ENCODE measurements at places on chromosomes 1 and 21.
A peak's percentile ranks its signal among the peaks of the same experiment; 100 is the strongest.

- DNase-seq: peak; percentile 97
Measured at GRCh38 chr1:248873409-248873992, 14.6 kb upstream of the ZNF692 start.

DNA sequence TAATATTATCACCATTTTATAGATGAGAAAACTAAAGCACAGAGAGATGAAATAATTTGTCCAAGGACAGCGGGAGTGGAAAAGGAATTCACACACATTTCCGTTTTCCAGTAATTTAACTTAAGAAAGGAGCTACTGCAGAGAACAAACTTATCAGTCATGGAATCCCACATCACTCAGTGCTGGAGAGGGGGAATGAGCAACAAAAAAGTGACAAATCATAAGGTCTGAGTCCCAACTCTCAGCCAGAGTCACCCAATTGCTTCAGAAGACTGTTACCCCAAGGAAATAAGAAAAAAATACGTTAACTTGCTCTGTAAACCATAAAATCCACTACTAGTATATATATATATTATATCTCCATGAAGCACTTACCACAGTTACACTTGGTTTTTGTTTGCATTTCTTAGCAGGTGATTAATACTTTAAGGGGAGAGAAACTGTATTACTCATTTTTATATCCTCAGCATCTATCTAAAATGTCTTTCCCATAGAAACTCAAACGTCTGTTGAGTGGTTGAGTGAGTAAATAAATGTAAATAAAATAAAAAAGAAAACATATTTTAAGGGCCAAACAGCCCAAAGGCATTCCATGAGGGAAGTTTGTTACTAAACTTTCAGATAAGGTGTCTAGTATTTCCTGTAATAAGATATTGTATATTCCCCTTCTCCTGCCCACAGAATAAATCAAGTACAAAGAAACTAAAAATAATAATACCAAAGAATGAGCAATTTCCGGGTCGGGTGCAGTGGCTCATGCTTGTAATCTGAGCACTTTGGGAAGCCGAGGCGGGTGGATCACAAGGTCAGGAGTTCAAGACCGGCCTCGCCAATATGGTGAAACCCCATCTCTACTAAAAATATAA is 76.8 kb downstream of the SLC45A1 start:
- DNase-seq: no peak

DNA sequence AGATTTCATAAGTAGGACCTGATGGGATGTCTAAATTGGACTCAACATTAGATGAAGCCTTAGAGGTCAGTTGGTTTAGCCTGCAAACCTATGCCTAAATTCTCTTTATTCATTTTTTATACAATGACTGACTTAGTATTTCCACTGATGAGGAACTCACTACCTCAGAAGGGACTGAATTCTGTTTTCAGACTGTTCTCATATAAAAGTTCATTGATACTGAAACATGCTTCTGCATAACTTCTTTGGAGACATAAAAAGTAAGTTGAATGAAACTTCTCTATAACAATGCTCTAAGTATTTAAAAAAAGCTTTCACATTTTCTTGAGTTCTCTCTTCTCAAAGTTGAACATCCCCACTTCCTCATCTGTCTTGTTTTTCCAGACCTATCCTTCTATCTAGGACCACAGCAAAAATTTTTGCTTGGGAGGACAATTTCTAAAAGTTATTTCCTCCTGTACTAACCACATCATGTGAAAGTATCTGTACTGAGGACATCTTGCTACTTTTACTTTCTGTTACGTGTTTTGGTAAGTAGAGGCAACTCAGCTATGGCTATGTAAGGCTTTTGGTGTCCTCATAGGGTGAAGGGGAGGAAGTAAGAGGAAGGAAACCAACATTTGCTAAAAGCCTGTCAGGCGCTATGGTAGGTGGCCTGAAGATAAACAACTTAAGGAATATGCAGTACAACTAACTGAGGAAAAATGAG is 64.1 kb downstream of the USP24 start:
- DNase-seq: no peak

- DNase-seq: no peak
Measured at GRCh38 chr21:14538483-14538882, 7.6 kb downstream of the SAMSN1 start.

GRCh38 chr1:31939484-31940329 is 1.5 kb upstream of the PTP4A2 start:
- peak; percentile 23 for DNase-seq

- DNase-seq: no peak
Measured at GRCh38 chr21:35275776-35276175, 226.7 kb upstream of the RUNX1 start.

DNA sequence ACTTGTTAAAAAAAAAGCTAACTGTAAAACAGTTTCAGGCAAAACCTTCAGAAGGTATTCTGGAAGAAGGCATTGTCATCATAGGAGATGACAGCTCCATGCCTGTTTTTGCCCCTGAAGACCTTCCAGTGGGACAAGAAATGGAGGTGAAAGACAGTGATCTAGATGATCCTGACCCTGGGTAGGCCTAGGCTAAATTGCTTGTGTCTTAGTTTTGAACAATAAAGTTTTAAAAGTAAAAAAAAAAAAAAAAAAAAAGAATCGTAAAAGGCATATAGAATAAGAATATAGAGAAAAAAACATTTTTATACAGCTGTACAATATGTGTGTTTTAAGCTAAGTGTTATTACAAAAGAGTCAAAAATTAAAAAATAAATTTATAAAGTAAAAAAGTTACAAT is 106.6 kb upstream of the PLXNA2 start:
- DNase-seq: no peak

GRCh38 chr1:204511366-204511765 is 4.8 kb upstream of the MDM4 start:
- no peak for DNase-seq

DNA sequence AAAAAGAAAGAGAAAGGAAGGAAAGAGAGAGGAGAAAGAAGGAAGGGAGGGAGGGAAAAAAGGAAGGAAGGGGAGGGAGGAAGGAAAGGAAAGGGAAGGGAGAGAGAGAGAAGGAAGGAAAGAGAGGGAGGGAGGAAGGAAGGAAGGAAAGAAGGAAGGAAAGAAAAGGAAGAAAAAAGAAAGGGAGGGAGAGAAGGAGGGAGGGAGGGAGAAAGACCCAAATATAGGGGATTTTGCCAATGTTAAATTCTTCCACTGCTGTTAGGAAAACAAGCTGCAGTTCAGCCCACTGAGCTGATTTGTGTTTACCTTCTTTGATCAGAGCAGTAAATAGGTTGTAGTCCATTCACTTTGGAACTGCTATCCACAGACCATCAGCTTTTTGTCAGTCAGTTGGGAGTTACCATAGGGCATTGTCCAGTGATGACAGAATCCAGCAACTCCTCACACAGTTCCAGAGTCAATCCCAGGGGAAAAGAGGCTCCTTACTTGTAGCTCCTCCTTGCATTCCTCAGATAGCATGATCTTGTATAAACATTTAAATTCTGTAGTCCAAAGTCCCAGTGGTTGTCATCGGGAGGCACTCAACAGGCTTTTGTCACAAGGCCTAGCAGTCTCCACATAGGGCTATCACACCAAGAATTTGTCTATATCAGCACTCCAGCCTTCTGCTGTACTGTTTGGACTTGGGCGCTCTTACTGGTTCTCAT is 13.5 kb upstream of the PPP1R8 start:
- DNase-seq: no peak

GRCh38 chr21:31489014-31489413 is 145.0 kb upstream of the TIAM1 start:
- no peak for DNase-seq

DNA sequence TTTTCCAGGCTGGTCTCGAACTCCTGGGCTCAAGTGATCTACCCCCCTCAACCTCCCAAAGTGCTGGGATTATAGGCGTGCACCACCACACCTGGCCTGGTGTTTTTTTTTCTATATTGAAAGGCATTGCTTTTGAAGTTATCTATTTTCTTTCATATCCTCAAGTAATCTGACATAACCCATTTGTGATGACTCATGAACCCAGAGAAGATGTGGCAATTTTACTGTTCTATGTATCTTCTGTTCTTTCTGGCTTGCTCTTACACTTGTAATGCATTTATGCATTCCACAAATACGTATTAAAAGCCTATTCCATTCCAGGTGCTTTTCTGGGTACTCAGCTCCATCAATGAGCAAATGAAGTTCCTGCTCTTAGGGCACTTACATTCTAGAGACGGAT is 29.9 kb upstream of the ERRFI1 start:
- no peak for DNase-seq

GRCh38 chr1:11176081-11176706 is 13.0 kb upstream of the ANGPTL7 start:
- DNase-seq: no peak

DNA sequence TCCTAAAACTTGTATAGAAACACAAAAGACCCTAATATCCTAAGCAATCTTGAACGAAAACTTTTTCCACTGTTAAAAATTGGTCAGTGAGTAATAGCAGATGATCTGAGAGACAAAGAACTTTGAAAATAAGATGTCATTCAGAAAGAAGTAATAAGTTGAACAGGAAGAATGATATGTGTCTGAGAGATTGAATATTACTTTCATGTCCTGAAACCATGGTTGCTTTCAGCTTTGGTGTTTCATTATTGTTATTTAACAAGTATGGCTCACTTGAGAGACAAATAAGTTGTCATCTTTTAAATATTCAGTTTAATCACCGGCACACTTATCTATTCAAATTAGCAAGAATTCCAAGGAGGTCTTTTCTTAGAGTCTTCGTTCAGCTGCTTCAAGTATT is 11.4 kb downstream of the PRKACB start:
- no peak for DNase-seq

DNA sequence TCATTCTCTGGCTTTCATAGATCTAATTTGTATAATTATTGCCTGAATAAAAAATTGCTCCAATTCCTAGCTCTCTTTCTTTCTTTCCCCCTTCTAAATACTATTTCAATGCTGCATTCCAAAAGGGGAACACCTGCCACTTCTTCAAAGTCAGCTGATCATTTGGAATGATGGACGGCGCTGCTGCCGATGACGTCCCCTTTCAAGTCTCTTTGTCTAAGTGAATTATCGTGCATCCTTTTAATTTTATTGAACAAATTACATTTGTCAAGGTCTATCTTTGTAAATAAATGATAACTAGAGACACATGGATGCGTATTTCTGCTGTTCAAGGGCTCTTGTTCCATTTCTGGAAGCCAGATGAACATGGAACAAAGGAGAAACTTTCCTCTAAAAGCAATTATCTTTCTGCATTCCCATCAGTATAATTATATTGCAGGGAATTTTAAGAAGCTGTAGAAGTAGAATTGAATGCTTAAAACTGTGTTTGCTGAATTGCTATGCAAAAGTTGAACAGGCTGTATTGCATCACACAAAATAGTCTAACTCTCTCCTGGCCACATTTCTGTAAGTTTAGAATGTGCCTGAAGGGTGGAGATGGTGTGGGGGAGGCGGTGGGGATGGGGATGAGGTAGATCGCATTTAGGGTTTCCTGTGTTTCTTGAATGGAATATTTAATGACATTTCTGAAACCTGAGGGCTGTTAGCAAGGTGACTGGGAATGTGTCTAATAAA is 191.9 kb upstream of the LMO4 start:
- DNase-seq: no peak

GRCh38 chr21:39803393-39803792 is 58.4 kb downstream of the IGSF5 start:
- DNase-seq: no peak

- no peak for DNase-seq
Measured at GRCh38 chr21:43355925-43356289, 71.0 kb downstream of the SIK1 start.

DNA sequence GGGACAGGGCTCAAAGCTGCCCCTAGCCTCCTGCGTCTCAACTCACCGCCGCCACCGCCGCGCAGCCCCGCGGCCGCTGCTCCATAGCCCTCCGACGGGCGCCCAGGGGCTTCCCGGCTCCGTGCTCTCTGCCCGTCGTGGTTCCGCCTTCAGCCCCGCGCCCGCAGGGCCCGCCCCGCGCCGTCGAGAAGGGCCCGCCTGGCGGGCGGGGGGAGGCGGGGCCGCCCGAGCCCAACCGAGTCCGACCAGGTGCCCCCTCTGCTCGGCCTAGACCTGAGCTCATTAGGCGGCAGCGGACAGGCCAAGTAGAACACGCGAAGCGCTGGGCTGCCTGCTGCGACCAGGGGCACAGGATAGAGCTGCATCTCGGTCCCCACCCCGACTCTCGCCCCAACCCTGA is at the start of gene TNFRSF25:
Gene TNFRSF25 (minus strand): TSS at position 151 of the 400 bp plus-strand sequence. CDS start 66 bp downstream, at position 85.
- peak; percentile 44 for DNase-seq

GRCh38 chr1:117572546-117572945 is 33.3 kb upstream of the TENT5C start:
- no peak for DNase-seq
